T-helper 2 cell treated with Interferon-gamma antibody and Interleukin-4, amounts not matched to agents 5 μg/mL and 100 μg/mL, for 36 hours (primary cell): ENCODE measurements at places on chromosomes 7 and 10.

DNA sequence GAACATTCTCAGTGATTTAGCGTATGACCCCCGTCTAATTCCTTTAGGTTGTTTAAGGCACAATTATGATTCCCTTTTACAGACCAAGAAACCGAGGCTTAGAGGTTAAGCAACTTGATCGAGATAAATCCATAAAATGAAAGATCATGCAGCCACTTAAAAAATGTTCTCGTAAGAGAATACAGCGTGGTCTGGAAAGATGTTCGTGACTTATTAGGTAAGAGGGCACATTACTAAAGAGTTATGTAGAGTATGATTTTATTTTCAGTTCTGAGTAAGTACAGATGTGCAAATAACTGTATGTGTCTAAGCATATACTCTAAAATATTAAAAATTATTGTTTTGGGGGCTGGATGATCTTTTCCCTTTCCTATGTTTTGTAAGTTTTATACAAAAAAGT, 575.1 kb downstream of the PARD3 start:
- no peaks in the 10 kb centered on the region for H3K27me3 ChIP-seq
- H3K36me3 ChIP-seq, result no peaks in the 10 kb centered on the region
- no peak overlapping the region for H3K27ac ChIP-seq
- no peak for DNase-seq
- no peaks in the 10 kb centered on the region for H3K4me1 ChIP-seq

DNA sequence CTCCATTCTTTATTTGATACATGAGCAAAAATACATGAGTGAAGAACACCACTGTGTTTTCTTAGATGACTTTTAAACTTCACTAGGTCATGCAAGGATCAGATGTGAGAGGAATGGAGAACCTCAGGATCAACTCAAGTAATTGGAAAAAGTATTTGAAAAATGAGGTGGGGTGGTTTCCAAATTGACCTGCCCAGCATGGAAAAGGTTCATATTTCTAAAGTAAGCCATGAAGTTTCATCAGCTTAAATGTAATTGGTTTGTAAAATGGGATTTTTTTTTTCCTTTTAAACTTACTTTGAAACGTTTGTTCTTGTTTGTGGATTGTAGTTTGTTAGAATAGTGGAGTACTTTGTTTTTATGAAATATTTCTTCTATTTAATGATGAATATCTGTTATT, 134.8 kb downstream of the MLLT10 start:
- no peak overlapping the region for H3K4me3 ChIP-seq
- no peak overlapping the region for H3K27ac ChIP-seq
- H3K4me1 ChIP-seq, result peaks cover 15% of the 10 kb centered on the region
- peaks cover 11% of the 10 kb centered on the region for H3K36me3 ChIP-seq
- H3K27me3 ChIP-seq, result no peaks in the 10 kb centered on the region

GRCh38 chr10:114703377-114704107, 45.5 kb upstream of the ABLIM1 start:
- DNase-seq, result no peak
- H3K4me3 ChIP-seq, result no peak overlapping the region
- H3K4me1 ChIP-seq, result no peaks in the 10 kb centered on the region

GRCh38 chr10:103284170-103284569, 7.2 kb downstream of the INA start:
- DNase-seq, result no peak
- H3K4me1 ChIP-seq, result no peaks in the 10 kb centered on the region
- peaks cover 44% of the 10 kb centered on the region for H3K27me3 ChIP-seq
- no peak overlapping the region for H3K27ac ChIP-seq
- H3K4me3 ChIP-seq, result no peak overlapping the region

DNA sequence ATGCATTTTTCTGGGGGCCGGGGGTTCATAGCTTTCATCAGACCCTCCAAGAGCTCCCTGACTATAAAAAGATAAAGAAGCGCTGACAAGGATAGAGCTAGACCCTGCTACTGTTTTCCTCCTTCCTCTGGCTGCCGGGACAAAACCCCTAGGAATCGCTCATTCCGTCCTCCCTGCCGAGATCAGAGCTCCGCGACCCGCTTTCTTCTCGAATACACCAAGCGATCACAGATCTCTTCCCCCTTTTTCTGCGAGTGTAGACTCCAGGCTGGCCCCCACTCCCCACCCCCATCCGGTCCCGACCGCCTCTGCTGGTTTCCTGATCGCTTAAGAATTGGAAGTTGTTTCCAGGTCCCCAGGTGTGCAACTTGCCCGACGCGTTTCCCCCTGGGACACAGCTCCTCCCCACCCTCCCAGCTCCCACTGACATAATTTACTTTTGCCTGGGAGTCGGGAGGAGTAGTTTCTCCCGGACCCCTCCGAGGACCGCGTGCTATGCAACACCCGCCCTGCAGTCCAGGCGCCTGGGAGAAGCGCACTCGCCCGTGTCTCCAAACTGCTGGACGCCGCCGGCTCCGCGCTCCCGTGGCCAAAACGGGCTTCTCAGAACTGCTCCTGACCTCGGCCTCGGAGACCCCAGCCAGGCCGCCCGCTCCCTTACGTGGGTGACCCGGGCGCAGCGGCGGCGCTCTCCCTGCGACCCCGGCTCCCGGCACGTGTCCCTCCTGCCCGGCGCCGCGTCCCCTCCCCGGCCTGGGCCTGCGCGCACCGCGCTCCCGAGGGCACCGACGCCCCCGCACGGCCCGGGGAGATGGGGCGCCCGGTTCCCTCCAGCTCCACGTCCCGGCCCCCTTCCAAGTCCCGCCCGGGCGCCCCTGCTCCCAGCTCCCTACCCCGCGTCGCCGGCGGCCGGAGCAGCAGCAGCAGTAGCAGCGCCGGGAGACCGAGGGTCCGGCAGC, 552 bp downstream of the IL15RA start:
- peak; percentile 34 for DNase-seq
- H3K4me3 ChIP-seq, result peak overlapping the region; percentile 92
- peak overlapping the region; percentile 94 for H3K27ac ChIP-seq
- peaks cover 29% of the 10 kb centered on the region for H3K4me1 ChIP-seq
- peaks cover 11% of the 10 kb centered on the region for H3K27me3 ChIP-seq
- H3K36me3 ChIP-seq, result peaks cover 10% of the 10 kb centered on the region

DNA sequence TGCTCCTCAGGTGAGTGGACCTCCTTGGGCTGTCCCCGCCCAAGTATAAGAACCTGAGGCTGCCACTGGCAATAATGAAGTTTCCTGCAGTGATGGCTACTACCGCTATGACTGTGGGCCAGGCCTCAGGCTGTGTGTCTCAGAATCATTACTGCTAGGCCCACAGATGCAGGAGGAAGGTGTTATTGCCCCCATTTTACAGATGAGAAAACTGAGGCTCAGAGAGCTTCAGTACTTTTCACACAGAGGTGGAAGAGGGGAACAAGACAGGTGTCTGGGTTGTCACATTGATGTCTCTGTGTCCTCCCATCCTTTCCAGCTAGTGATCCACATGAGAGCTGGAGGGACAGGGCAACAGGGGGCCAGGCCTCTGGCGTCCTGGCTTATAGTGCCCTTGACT, 155.2 kb downstream of the CDH23 start:
- no peak overlapping the region for H3K27ac ChIP-seq
- no peak overlapping the region for H3K4me3 ChIP-seq
- no peaks in the 10 kb centered on the region for H3K4me1 ChIP-seq
- peaks cover 2% of the 10 kb centered on the region for H3K27me3 ChIP-seq
- DNase-seq, result no peak

GRCh38 chr7:155851892-155852291, 39.6 kb upstream of the SHH start:
- no peak overlapping the region for H3K27ac ChIP-seq
- H3K27me3 ChIP-seq, result peaks cover 2% of the 10 kb centered on the region
- no peak for DNase-seq
- no peaks in the 10 kb centered on the region for H3K36me3 ChIP-seq
- no peaks in the 10 kb centered on the region for H3K4me1 ChIP-seq

DNA sequence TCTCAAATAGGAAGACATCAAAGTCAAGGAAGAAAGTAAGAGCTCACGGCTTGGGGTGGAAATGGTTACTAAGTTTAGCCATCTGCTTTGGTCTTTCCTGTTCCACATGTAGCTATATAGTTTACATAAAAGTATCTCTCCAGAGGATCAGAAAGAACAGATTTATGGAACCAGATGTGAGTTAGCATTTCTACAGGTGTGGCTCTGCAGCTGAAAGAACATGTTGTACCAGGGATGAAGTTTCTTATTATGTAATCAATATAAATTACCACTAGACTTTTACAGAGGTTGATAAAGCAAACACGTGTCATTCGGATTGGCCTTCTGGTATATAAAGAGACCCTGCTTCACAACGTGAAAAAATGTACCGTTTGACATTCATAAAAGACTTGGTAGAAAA, 19.9 kb downstream of the CALD1 start:
- peaks cover 8% of the 10 kb centered on the region for H3K4me1 ChIP-seq
- no peaks in the 10 kb centered on the region for H3K27me3 ChIP-seq
- H3K4me3 ChIP-seq, result no peak overlapping the region
- no peak for DNase-seq

GRCh38 chr7:149397470-149398043, 63.3 kb downstream of the ZNF777 start:
- no peaks in the 10 kb centered on the region for H3K36me3 ChIP-seq
- no peaks in the 10 kb centered on the region for H3K4me1 ChIP-seq
- H3K4me3 ChIP-seq, result no peak overlapping the region
- no peak for DNase-seq
- peaks cover 18% of the 10 kb centered on the region for H3K27me3 ChIP-seq

- no peaks in the 10 kb centered on the region for H3K27me3 ChIP-seq
- H3K4me3 ChIP-seq, result no peak overlapping the region
- H3K4me1 ChIP-seq, result no peaks in the 10 kb centered on the region
- no peak for DNase-seq
- H3K36me3 ChIP-seq, result no peaks in the 10 kb centered on the region
These were observed 81.0 kb downstream of the HGF start for GRCh38 chr7:81688622-81689411.

- H3K4me3 ChIP-seq, result no peak overlapping the region
- H3K4me1 ChIP-seq, result peaks cover 4% of the 10 kb centered on the region
- DNase-seq, result no peak
- no peak overlapping the region for H3K27ac ChIP-seq
- H3K27me3 ChIP-seq, result peaks cover 35% of the 10 kb centered on the region
These were observed 102.0 kb downstream of the HIF1AN start for GRCh38 chr10:100637785-100638184.

GRCh38 chr10:97279121-97279815, 13.2 kb downstream of the ARHGAP19 start:
- peaks cover 6% of the 10 kb centered on the region for H3K36me3 ChIP-seq
- peaks cover 5% of the 10 kb centered on the region for H3K4me1 ChIP-seq
- H3K27ac ChIP-seq, result no peak overlapping the region

GRCh38 chr10:3616880-3617279, 168.1 kb downstream of the KLF6 start:
- H3K4me1 ChIP-seq, result no peaks in the 10 kb centered on the region
- peaks cover 17% of the 10 kb centered on the region for H3K27me3 ChIP-seq
- H3K4me3 ChIP-seq, result no peak overlapping the region
- no peak overlapping the region for H3K27ac ChIP-seq
- DNase-seq, result no peak

GRCh38 chr7:92297736-92298135, 52.0 kb downstream of the ANKIB1 start:
- H3K36me3 ChIP-seq, result peaks cover 18% of the 10 kb centered on the region
- no peak overlapping the region for H3K4me3 ChIP-seq
- H3K27ac ChIP-seq, result no peak overlapping the region

GRCh38 chr7:120185940-120186682, 86.9 kb upstream of the KCND2 start:
- H3K36me3 ChIP-seq, result no peaks in the 10 kb centered on the region
- no peaks in the 10 kb centered on the region for H3K27me3 ChIP-seq
- no peaks in the 10 kb centered on the region for H3K4me1 ChIP-seq
- H3K27ac ChIP-seq, result no peak overlapping the region

- DNase-seq, result peak; percentile 42
- no peak overlapping the region for H3K27ac ChIP-seq
- H3K36me3 ChIP-seq, result no peaks in the 10 kb centered on the region
- no peak overlapping the region for H3K4me3 ChIP-seq
These were observed 34.8 kb upstream of the TNPO3 start for GRCh38 chr7:129089521-129090212.

DNA sequence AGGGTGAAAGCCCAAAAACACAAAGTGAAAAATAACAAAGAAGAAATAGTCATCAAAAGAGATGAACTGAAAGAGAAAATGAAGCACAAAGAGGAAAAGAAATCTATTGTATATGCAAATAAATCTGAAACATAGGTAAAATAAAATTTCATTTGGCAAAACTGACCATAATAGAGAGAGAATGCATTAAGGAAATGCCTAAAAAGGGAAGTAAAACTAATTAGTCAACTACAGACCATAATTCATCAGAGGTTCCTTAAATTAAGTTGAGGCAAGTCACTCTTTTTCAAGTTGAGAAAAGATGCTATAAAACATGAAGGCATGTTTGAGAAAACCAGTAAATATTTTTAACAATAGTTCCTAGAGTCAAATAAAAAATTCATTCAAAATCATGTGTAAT, 233.3 kb downstream of the LRRN3 start:
- H3K27ac ChIP-seq, result no peak overlapping the region
- H3K4me1 ChIP-seq, result peaks cover 8% of the 10 kb centered on the region
- H3K36me3 ChIP-seq, result no peaks in the 10 kb centered on the region
- DNase-seq, result no peak

GRCh38 chr10:101467286-101467770, 113.4 kb downstream of the BTRC start:
- peaks cover 5% of the 10 kb centered on the region for H3K4me1 ChIP-seq
- no peaks in the 10 kb centered on the region for H3K27me3 ChIP-seq
- no peak overlapping the region for H3K4me3 ChIP-seq
- H3K36me3 ChIP-seq, result peaks cover 3% of the 10 kb centered on the region

DNA sequence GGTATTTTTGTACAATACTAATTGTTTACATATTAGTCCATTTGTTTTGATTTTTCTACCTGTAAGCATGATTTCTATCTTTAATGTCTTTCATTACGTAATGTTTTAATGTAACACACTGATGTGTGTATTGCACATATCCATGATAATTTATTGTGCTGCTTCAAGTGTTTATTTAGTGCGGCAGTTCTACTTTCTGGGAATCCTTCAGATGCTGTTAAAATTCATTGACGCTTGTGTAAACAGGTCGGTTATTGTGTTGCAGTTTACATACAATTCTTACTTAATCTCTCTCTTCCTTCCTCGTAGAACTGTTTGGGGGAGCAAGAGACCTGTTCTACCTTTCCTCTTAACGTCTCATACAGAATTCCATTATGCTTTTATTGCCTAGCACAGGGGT, 6.9 kb downstream of the TMEM60 start:
- no peak overlapping the region for H3K4me3 ChIP-seq
- no peak overlapping the region for H3K27ac ChIP-seq
- peaks cover 20% of the 10 kb centered on the region for H3K4me1 ChIP-seq
- no peak for DNase-seq
- no peaks in the 10 kb centered on the region for H3K27me3 ChIP-seq

DNA sequence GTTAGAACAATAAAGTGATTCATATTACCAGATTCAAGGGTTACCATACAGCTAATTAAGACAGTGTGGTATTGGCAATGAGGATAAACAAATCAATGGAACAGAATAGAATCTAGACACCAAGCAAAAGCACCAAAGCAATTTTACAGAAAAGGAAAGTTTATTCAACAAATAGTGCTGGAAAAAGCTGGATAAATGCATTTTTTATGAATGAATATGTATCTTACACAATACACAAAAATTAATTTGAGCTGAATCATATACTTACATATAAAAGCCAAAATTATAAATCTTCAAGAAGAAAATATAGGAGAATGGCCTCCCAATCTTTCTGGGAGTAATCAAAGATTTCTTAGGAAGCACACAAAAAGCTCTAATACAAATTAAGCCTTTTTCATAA, 220.4 kb upstream of the PTN start:
- H3K27ac ChIP-seq, result no peak overlapping the region
- H3K27me3 ChIP-seq, result no peaks in the 10 kb centered on the region
- no peaks in the 10 kb centered on the region for H3K36me3 ChIP-seq
- no peaks in the 10 kb centered on the region for H3K4me1 ChIP-seq
- no peak for DNase-seq

GRCh38 chr10:70679498-70679897, 7.2 kb downstream of the ADAMTS14 start:
- H3K4me3 ChIP-seq, result no peak overlapping the region
- H3K27me3 ChIP-seq, result peaks cover 1% of the 10 kb centered on the region
- no peaks in the 10 kb centered on the region for H3K36me3 ChIP-seq
- H3K4me1 ChIP-seq, result peaks cover 3% of the 10 kb centered on the region
